Body of pancreas (tissue), 4 donors: ENCODE measurements at places on chromosomes 5 and 9.

GRCh38 chr5:116410336-116410890 is 164.2 kb downstream of the SEMA6A start:
- DNase-seq = no peak

GRCh38 chr5:132478366-132478871 is 12.2 kb downstream of the IRF1 start:
- DNase-seq = no peak

GRCh38 chr9:92661743-92662142 is 8.2 kb downstream of the IPPK start:
- DNase-seq = no peak

DNA sequence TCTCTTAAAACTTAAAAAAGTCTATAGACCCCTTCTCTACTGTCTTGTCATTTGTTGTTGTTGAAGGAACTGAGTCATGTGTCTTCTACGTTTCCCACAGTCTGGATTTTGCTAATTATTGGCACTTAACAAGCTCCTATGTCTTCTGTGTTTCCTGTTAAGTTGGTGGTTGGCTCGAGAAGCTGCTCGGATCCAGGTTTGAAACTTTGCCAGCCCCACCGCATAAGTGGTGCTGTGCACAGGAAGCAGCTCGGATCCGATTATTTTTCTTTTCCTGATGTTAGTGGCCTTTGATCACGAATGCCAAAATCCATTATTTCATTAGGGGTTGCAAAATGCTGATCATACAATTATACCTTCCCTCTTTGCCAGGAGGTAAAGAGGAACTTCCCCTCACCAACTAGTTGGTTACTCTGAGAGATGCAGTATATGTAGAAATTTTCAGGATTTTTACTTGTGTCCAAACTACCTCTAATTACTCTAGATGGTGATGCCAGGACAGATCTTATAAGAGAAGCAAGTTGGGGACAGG is 186.5 kb downstream of the NSG2 start:
- peak; percentile 46 for DNase-seq

DNA sequence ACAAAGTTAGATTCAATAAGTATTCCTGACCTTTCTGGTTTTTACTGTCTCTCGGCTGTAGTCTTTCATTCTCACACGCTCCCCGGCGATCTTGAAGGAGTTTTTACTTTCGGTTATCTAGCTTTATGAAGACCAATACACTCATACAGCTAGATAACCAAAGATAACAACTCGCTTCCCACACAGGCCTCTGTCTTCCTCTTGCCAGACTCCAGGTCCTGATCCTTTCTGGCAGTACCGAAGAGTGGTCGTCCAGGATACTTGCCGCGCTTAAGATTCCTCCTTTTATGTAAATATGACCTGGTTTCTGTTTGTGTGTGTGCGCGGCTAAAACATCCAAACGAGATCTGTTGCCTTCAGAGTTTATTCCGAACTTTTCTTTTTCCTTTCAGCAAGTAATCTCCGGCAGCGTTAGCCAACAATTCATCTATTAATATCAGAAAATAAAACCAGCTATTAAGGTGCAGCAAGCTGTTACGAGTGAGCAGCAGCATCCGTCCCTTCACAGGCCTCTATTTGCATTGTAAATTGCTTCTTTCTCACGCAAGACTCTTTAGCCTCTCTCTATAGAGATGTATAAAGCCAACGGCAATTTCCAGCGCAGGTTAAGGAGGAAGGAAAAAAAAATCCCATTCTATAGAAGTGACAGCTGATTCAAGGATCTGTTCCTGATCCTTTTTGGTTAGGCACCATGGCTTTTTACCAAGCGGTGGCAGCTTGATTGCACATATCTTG is 216.1 kb downstream of the MEF2C start:
- no peak for DNase-seq

GRCh38 chr9:76323490-76323889 is 70.7 kb downstream of the RFK start:
- DNase-seq = no peak

- no peak for DNase-seq
Observed at GRCh38 chr5:108528655-108529054, 146.8 kb upstream of the FBXL17 start.

- no peak for DNase-seq
Observed at GRCh38 chr9:109411798-109412352, 86.2 kb downstream of the PTPN3 start.

GRCh38 chr9:35789541-35789940 is 1.9 kb upstream of the NPR2 start:
- DNase-seq = no peak

DNA sequence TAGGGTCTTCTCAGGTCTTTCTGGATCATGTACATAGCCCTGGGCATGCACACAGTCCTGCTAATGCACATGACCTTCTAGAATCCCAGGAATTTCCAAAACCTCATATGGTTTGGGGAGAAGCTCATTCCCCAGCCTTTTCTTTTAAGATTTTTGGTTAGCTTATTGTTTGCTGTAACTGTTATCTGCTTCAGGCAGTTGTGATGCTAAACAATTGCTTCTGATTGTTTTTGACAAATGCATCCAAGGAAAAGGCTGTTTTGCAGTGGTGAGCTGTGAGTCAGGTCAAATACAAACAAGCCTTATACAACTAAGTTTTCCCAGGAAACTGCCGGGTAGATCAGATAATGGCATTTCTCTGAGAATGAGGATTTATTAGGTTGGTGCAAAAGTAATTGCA is 32.7 kb downstream of the SMC5 start:
- no peak for DNase-seq

DNA sequence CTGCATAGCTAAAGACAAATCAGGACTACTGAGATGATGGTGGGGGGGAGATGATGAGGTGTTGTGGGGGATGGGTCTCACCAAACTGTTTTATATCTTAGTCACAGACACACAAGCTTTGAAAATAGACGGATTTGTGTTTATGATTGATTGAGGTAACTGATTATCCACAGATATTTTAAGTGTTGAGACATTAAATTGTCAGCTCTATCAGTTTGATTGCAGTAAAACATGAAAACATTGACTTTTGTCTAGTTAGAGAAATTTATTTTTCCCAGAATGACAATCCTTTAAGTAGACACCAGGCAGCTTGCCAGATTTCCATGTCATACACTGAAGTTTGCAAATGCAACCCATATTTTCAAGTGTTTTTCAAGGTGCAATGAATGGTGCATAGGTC is 149.8 kb downstream of the NR2F1-AS1 start:
- no peak for DNase-seq

- no peak for DNase-seq
Observed at GRCh38 chr5:42779083-42779482, 22.5 kb downstream of the CCDC152 start.

GRCh38 chr5:117682416-117682815 is 1107.8 kb upstream of the SEMA6A start:
- no peak for DNase-seq

DNA sequence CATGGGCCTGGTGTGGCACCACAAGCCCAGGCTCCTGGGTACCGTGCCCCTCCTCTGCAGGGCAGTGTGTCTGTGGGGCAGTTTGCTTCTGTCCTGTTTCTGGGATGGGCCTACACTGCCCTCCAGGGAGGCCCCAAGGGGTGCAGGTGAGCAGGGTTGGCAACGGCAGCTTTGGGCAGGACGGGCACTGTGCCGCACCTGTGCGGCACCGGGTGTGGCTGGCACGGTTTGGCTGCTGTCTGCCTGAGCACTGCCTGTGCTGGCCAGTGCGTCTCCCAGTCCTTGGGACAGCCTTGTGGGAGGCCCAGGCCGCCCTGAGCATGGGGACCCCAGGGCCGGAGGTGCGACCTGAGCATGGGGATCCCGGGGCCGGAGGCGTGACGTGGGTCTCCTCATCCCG is 37.2 kb downstream of the RXRA start:
- no peak for DNase-seq

- no peak for DNase-seq
Observed at GRCh38 chr5:149310947-149311658, 34.2 kb upstream of the GRPEL2 start.

GRCh38 chr5:55218967-55219366 is 8.1 kb downstream of the MCIDAS start:
- peak; percentile 99 for DNase-seq

DNA sequence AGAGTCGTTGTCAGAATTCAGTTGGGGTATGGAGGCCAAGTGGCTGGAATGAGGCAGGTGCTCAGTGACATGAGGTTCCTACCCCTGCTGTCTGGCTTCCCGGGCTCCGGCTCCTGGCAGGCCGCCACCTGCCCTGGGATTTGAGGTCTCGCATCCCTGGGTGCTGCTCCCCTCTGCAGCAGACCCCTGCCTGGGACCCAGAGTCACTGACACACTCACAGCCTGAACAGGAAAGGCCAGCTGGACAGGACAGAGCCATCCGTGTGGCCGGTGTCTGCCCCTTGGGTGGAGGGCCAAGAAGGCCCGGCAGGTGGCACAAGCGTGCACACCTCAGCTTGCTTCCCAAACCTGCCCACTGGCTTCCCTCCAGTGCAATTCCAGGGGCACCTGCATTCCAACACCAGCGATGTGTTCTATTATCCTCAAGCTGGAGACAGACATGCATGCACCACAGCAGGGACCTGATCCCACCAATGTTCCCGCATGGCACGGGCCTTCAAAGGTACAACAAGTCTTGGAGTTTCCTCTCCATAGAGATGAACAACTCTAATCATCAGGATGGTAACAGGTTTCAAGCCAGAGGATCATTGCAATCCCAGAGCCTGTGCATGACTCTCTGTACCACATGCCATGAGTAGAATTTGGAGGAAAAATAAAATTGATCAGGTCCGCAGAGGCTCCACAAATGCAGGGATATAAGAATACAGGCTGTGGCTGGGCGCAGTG is 45.6 kb upstream of the RNF130 start:
- DNase-seq = peak; percentile 70

DNA sequence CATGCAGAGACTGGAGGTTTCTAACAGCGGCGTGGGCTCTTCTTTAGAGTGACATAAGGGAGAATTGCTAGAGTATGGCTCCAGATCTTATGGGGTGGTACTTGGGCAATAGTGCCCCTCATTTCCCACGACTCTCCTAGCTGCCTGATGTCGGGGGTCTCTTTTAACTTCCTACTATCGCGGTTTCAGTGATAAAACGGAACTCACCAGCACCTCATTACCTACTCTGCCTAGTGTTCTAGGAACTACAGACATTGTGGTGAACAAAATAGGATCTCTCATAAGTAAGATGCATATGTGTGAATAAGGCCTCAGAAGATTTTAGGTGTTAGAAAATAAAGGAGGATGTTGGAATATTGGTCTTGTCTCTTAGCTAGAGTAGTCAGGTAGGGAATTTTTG is 1.1 kb downstream of the ICE1 start:
- DNase-seq = no peak

GRCh38 chr9:136441191-136441680 is 1.6 kb upstream of the INPP5E start:
- DNase-seq = no peak
